ENCODE measurements at places on chromosomes 3 and 15.

DNA sequence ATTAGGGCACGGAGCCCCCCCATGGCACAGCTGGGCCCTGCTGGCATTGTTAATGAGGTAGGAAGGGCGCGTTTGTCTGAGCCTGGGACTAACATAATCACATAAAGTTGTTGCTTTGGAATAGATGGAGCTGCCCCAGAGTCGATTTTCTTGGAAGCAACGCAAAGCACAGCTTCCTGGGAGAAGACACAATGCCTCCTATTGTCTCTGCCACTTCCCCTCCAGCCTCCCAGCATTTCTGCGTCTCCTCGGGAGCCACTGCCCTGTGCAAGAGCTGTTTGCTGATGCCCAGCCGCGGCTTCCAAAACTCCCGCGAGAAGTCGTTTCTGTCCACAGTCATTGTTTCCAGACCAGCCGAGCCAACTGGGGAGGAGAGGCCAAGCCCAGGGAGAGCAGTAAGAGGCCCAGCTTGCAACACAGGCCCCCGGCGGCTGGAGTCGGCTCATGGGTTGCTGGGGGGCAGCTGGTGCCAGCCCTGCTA is 18.1 kb upstream of the ALDH1A3 start:
- DNase-seq: peak; percentile 85

DNA sequence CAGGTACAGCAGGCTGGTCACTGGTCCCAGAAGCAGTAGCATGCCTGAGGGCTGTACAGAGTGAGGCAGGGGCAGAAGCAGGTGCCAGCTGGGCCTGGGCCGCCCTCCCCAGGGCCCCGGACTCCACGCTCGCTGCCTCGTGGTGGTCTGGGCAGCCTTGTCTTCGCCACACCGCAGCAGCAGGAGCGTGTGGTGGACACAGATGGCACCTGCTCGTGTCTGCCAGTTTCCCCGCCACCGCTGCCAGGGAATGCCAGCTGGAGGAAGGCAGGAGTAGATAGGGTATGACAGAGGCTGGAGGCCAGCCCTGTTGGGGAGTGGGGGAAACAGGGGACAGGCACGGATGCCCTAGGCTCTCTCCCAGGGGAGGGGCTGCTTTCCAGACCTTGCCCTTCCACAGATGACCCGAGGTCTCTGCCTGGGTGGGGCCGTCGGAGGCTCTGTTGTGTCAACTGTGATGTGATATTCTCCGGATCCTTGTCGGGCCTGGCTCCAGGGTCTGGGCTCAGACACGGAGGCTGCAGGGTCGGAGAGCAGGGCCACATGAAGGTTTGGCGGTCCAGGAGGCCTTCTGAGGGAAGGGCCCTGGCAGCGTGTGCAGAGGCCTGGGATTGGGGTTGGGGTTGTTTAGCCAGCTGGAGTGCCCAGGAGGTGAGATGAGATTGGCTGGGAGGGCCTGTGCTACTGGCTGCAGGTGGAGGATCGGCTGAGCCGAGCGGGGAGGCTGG is 33.6 kb downstream of the GOLGA6L10 start:
- DNase-seq: peak; percentile 29

DNA sequence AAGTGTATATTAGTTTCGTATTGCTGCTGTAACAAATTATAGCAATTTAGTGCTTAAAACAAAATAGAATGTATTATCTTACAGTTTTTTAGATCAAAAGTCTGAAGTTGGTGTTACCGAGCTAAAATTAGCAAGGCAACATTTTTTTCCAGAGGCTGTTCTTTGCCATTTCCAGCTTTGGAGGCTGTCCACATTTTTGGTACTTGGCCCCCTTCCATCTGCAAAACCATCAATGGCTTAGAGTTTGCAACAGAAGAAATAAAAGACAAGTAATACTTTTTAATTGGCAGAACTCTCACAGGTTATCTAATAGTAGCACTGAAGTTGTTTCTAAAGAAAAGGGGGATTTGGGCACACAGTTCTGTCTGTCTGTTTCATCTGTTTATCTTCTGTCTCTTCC is 1248.5 kb downstream of the ROBO1 start:
- DNase-seq: no peak

- DNase-seq: no peak
Observed at GRCh38 chr3:98013411-98014267, 21.5 kb downstream of the GABRR3 start.

DNA sequence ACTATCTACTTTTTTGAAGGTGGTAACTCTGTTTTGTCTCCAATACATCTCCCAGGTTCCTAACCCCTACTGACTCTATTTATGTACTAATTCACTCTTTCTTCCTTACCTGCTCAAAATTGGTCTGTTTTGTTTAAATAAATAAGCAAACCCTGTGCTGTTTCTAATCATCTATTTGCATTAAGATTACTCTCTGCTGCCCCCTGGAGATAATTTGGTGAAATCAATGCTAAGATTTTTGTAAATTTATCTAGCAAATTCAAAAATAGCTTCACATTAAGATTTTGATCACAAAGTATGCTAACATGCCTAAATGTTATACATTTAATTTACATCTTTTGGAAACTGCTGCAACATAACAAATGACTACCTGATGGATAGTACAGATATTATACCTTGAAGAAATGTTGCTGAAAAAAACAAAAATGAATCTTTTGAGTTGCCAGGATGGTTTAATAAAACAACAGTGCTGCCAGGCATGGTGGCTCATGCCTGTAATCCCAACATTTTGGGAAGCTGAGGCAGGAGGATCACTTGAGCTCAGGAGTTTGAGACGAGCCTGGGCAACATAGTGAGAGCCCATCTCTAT is 4.4 kb upstream of the CD200R1 start:
- no peak for DNase-seq

GRCh38 chr15:39874890-39875549 is 45.0 kb downstream of the GPR176 start:
- no peak for DNase-seq

DNA sequence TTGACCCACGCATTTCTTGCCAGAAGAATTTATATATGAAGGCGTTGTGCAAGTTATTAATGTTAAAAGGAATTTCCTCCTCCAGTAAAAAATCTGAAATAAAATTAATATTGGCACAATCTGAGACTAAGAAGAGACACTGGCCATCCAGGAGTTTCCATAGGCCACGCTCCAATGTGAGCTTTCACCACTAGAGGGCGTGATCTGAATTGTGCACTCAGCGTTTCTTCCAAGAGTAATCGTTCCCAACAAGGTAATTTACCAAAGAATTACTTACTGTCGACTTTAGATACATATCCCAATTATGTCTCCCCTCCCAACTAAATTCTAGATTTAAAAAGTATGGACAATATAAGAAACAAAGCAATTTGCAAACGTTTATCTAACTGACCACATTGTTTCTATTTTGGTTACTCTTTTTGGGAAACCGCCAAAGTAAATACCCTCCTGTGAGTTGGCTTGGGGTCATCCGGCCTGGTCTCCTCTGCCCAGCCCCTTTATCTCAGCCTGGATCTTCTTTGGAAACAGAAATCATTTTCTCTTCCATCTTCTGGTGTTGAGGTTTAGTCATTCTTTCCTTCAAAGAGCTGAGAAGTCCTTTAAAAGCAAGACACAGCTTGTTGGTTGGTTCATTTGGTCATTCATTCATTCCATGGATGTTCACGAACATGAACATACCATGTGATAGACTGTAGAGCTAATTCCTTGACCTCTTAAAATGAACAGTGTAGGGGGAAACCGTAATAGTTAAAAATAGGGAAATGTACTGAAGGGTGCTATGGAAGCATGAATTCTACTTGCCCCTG is 26.2 kb downstream of the POLR2M start:
- peak; percentile 73 for DNase-seq

DNA sequence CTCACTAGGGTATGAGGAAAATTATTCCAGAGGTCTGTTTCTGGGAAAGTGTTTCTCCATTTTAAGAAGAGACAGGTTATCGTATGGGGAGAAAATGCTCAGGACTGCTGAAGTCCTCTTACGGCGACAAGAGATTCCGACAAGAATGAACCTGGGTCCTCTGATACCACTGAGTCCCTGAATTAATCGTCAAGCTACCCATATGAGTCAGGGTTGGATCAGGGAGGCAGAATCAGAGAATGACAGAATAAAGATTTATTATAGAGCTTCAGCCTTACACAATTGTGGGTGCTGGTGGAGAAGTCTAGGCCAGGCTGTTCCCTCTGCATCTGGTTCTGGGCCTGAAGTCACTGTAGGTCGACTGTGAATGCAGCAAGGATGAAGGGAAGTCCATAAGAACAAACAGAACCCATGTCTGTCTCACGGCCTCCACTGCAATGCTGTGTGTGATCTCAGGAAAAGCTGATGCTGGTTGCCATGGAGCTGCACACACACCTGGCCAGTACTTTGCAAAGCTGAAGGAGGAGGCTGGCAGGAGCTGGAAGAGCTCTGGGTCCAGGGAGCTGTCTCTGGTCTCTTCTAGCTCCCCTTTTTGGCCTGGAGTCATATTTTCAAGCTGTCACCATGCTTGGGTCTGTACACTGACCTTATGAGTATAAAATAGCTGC is 83.9 kb downstream of the HHLA2 start:
- no peak for DNase-seq

- no peak for DNase-seq
Observed at GRCh38 chr3:133476971-133477375, 77.1 kb downstream of the BFSP2 start.

- no peak for DNase-seq
Observed at GRCh38 chr15:57731530-57732103, 25.1 kb downstream of the POLR2M start.

DNA sequence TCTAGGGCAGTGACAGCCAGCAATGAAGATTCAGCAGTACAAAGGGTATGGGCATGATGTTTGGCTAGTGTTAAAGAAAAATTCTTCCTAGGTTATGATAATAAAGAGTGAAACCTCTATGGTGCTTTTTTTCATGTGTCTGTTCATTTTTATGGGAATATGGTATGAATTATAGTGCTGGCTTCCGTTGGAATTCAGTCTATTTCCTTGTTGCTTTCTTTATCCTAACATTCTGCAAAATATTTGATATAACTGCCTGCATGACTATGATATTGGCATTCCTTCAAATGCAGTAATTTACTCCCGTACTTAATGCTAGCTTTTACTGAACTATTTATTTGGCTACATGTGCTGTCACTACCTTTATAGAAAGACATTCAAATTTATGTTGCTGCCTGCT is 57.6 kb upstream of the ATP11B start:
- DNase-seq: no peak

GRCh38 chr3:183481582-183481981 is 53.2 kb upstream of the MCF2L2 start:
- DNase-seq: no peak

DNA sequence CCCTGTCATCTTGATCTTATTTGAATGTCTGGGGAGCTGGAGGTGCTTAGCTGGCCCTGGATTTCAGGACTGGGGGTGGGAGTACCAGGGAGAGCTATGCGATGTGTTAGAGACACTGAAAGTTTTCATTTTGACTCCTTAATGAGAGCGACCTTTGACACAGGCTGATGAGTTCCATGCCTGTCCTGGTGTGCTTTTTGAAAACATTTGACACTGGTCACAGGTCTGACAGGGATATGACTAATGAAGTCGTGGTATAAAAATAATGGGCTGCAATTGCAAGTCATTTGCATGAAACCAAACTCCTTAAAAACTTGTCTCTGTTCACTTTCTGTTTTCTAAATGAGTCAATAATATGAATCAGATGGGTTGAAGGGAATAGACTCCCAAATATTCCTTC is 81.9 kb downstream of the MECOM start:
- DNase-seq: no peak

DNA sequence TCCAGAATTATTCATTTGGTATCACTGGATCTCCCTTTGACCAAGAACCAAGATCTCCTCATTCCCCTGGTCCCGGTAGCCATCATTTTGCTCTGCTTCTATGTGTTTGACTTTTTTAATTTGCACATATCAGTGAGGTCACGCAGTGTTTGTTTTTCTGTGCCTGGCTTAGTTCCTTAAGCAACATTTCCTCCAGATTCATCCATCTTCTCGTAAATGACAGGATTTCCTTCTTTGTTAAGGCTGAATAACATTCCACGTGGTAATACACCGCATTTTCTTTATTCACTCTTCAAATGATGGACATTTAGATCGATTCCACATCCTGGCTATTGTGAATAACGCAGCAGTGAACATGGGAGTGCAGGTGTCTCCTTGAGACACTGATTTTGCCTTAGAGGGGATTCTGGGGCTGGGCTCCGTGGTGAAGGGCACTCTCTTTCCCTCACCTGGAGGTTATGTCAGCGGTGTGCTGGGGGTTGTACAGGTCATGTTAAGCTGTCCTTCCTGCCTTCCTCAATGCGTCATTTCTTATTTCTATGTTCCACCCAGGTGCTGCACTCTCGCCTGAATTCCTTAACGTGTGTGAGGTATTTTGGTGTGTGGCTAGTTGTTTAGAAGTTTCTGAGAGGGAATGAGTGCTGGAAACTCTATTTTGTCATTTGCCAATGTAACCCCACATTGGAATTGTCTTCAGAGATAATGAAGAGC is 212.2 kb downstream of the LPP start:
- no peak for DNase-seq

DNA sequence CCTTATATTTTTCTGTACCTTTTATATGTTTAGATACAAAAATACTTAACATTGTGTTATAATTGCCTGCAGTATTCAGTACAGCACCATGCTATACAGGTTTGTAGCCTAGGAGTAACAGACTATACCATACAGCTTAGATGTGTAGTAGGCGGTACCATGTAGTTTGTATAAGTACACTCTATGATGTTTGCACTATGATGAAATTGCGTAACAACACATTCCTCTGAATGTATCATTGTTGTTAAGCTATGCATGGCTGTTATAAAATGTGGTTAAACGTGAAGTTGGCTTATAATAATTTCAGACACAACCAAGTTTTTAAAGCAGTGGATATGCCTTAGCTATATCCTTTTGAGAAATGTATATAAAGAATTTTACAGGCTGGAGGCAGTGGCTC is 328.3 kb downstream of the PLCL2 start:
- no peak for DNase-seq

DNA sequence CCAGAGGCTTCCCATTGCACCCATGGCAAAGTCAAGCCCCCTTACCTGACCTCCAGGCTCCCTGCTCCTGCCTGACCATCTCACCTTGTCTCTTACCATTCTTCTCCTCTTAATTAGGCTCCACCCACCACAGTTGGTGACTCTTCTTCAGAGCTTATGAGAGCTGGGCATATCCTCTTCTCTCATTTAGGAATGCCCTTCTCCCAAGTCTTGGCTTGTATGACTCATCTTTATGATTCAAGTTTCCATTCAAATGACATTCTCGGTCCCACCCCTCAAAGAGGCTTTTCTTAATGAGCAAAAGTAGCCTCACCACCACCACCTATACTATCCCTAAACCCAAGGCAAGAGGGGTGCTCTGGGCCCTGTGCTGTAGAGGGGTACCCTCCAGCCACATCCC is 55.3 kb upstream of the NUDT16 start:
- no peak for DNase-seq

DNA sequence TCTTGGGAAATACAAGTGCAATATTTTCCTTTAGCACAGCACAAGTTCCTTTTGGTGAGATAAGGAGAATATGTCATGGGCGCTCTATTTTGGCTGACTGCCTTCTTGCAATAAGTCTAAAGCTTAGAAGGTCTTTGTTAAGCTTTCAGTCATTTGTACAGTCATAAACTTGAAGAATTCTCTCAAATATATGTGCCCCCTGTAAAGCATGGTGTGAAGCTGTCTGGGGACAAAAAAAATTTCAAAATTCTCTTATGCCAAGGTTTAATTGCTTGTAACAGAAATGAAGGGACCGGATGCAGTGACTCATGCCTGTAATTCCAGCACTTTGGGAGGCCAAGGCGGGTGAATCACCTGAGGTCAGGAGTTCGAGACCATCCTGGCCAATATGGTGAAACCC is 21.7 kb upstream of the ARID3B start:
- no peak for DNase-seq

Measured in head of caudate nucleus (tissue), 42 donors.